T-helper 17 cell (primary cell): ENCODE measurements at places on chromosomes 11 and 22. TPM values are rescaled to one million over a fixed set of nuclear protein-coding genes. Genes with fewer than 3 reads are reported as not detected.

Gene FGF19
- total RNA-seq: not detected

DNA sequence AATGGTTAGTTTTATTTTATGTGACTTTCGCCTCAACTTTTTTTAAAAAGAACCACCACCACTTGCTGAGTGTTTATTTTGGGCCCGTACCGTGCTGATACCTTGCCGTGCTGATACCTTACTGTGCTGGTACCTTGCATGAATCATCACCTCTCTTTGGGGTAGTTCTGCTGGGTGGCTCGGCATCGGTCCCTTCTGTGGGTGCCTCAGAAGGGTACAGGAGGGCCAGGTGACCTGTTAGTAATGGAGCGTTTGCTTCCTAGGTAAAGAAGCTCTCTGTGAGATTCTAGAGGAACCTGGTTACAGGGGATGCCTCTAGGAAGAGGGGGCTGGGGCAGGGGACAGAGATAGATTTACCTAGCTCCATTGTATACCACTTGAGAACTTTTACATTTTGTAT is 17.1 kb downstream of the TOM1 start:
- H3K27ac ChIP-seq: no peak overlapping the region
- peaks cover 2% of the 10 kb centered on the region for H3K36me3 ChIP-seq
- no peak for DNase-seq
- peaks cover 30% of the 10 kb centered on the region for H3K4me1 ChIP-seq

GRCh38 chr11:15897211-15897960 is 459.0 kb downstream of the SOX6 start:
- DNase-seq: no peak
- no peak overlapping the region for H3K27ac ChIP-seq
- H3K27me3 ChIP-seq: peaks cover 11% of the 10 kb centered on the region
- H3K36me3 ChIP-seq: no peaks in the 10 kb centered on the region
- H3K4me1 ChIP-seq: no peaks in the 10 kb centered on the region

Gene POU2AF3
- not detected for total RNA-seq

GRCh38 chr11:77407613-77408012 is 66.3 kb downstream of the PAK1 start:
- H3K4me1 ChIP-seq: peaks cover 41% of the 10 kb centered on the region
- DNase-seq: no peak
- no peak overlapping the region for H3K27ac ChIP-seq
- H3K27me3 ChIP-seq: no peaks in the 10 kb centered on the region
- peaks cover 2% of the 10 kb centered on the region for H3K36me3 ChIP-seq

- H3K27me3 ChIP-seq: no peaks in the 10 kb centered on the region
- H3K4me1 ChIP-seq: peaks cover 19% of the 10 kb centered on the region
- DNase-seq: no peak
- peak overlapping the region; percentile 99 for H3K27ac ChIP-seq
- H3K4me3 ChIP-seq: peak overlapping the region; percentile 96
Measured at GRCh38 chr11:64268893-64269539, 15.4 kb downstream of the BAD start.

DNA sequence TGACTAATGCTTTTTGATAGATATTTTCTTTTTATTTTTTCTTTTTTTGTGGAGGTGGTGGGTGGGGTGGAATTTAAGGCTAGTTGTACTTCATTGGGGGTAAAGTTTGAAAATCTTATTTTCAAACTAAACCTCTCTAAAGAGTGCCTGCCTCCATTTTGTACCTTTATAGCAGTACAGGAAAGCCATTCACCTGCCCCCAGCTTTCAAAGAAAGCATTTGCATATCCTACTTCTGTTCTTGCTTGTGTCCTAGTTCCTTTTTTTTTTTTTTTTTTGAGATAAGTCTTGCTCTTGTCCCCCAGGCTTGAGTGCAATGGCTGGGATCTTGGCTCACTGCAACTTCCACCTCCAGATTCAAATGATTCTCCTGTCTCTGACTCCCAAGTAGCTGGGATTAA is 766.2 kb upstream of the LRRC4C start:
- no peaks in the 10 kb centered on the region for H3K36me3 ChIP-seq
- no peak for DNase-seq
- no peak overlapping the region for H3K27ac ChIP-seq
- H3K4me3 ChIP-seq: no peak overlapping the region

GRCh38 chr11:83569134-83569805 is 283.1 kb upstream of the CCDC90B start:
- H3K27ac ChIP-seq: no peak overlapping the region
- H3K4me1 ChIP-seq: no peaks in the 10 kb centered on the region
- H3K36me3 ChIP-seq: peaks cover 2% of the 10 kb centered on the region
- no peak for DNase-seq
- no peak overlapping the region for H3K4me3 ChIP-seq

- H3K4me3 ChIP-seq: no peak overlapping the region
- H3K27me3 ChIP-seq: no peaks in the 10 kb centered on the region
- DNase-seq: no peak
- H3K27ac ChIP-seq: peak overlapping the region; percentile 71
- H3K4me1 ChIP-seq: peaks cover 22% of the 10 kb centered on the region
Measured at GRCh38 chr22:19056951-19057401, 65.2 kb downstream of the DGCR2 start.

Gene OR10A2
- not detected for total RNA-seq

DNA sequence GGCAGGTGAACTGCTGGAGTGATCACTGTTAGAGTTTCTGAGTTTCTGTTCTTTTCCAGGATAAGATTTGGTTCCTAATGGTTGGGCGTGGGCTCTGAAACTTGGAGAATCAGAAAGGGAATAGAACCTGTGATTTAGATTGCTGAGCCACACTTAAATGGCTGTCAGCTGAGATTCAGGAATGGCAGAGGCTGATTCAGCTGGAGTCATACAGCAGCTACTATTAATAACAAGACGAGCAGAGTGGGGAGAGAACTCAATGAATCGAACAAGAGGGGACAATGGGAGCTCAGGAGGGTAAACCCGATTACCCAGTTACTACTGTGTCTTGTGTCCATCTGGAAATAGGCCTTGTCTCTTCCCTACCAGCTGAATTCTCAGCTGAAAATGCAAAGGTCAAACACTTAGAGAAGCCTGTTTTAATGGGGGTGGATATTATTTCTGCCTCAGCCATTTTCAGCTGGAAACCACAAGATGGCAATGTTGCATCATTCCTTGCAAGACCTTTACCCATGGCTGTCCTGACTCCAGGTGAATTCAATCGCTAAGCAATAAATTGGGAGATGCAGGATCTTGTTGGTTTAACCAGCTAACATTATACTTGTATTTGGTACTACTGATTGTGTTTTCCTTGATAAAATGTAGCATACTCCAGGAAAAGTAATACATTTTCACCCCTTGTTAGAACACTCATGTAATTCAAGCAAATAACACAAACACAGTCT is 104.5 kb upstream of the RAG2 start:
- H3K27me3 ChIP-seq: peaks cover 60% of the 10 kb centered on the region
- H3K36me3 ChIP-seq: no peaks in the 10 kb centered on the region
- H3K4me1 ChIP-seq: peaks cover 5% of the 10 kb centered on the region
- H3K27ac ChIP-seq: no peak overlapping the region
- no peak for DNase-seq
- H3K4me3 ChIP-seq: no peak overlapping the region

DNA sequence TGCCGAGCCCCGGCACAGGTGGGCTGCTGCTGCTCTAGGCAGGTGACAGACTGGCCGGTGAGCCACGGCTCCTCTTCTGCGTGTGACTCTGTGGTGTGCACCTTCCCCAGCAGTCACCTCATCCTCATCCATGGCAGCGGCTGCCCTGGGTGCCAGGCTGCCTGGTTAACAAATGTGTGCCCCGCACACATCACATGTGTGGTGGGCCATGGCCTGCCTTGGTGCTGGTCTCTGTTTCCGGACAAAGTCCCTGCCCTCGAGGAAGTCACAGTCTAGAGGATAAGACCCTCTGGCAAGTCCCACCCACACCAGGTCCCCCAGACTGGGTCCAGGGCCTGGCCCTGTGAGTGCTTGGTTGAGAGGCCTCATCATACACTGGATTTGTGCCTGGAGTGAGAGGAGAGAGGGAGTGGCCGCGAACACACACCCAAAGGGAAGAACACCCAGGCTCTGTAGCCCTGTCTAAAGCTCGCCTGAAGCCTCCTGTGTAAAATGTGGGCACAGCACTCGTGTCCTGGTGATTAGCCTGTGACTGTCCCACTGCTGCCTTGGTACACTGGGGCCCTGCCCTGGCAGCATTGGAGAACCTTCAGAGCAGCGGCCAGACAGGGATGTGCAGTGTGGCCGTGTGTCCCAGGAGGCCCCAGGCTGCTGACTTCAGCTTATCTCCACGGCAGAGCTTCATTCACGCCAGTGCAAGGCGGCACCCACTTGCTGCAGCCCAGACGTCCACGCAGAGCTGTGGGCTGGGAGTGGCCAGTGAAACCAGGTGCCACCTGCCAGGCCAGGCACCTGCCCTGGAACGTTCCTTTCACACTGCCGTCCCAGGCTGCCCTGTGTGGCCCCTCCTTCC is 269.9 kb downstream of the TBC1D22A start:
- H3K36me3 ChIP-seq: no peaks in the 10 kb centered on the region
- peaks cover 9% of the 10 kb centered on the region for H3K4me1 ChIP-seq
- DNase-seq: no peak
- H3K27me3 ChIP-seq: no peaks in the 10 kb centered on the region

Gene EWSR1
- 335 TPM for total RNA-seq

- H3K27me3 ChIP-seq: no peaks in the 10 kb centered on the region
- peaks cover 9% of the 10 kb centered on the region for H3K4me1 ChIP-seq
- no peak for DNase-seq
- H3K27ac ChIP-seq: peak overlapping the region; percentile 6
- peaks cover 8% of the 10 kb centered on the region for H3K36me3 ChIP-seq
- H3K4me3 ChIP-seq: no peak overlapping the region
Measured at GRCh38 chr11:47468598-47469214, 19.8 kb upstream of the RAPSN start.

- no peak overlapping the region for H3K4me3 ChIP-seq
- no peak overlapping the region for H3K27ac ChIP-seq
- no peak for DNase-seq
Measured at GRCh38 chr11:47308050-47308823, 38.3 kb downstream of the MADD start.

DNA sequence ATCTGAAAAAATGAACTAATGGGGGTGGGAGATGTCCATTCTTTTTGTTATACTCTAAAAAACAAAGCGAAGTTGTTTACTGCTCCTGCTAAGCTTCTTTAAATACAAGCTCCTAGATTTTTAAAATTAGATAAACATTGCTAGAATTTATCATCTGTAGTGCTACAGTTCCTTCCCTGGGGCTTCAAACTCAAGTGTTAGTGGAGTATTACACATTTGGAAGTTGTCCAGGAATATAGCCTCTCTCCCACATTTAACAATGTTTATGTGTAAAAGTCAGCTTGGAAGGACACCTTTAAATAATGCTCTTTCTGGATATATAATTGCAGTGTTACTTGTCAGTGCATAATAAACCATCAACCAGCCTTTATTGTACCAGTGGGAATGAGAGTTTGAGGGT is 155.5 kb downstream of the SPON1 start:
- H3K36me3 ChIP-seq: peaks cover 5% of the 10 kb centered on the region
- no peak overlapping the region for H3K27ac ChIP-seq
- DNase-seq: no peak
- peaks cover 9% of the 10 kb centered on the region for H3K4me1 ChIP-seq
- H3K27me3 ChIP-seq: no peaks in the 10 kb centered on the region
- no peak overlapping the region for H3K4me3 ChIP-seq

Gene HYOU1
- 162 TPM for total RNA-seq

Gene TRIM51
- 0.17 TPM for total RNA-seq

Gene OR51E2
- total RNA-seq: not detected

- no peaks in the 10 kb centered on the region for H3K36me3 ChIP-seq
- H3K27me3 ChIP-seq: peaks cover 16% of the 10 kb centered on the region
- no peaks in the 10 kb centered on the region for H3K4me1 ChIP-seq
- H3K4me3 ChIP-seq: no peak overlapping the region
- no peak overlapping the region for H3K27ac ChIP-seq
- no peak for DNase-seq
Measured at GRCh38 chr11:113022262-113022661, 61.0 kb downstream of the NCAM1 start.

- H3K27me3 ChIP-seq: peaks cover 27% of the 10 kb centered on the region
- no peak overlapping the region for H3K4me3 ChIP-seq
- DNase-seq: no peak
- no peaks in the 10 kb centered on the region for H3K4me1 ChIP-seq
Measured at GRCh38 chr11:78764946-78765345, 190.3 kb upstream of the NARS2 start.

Gene CRACR2B
- 1.0 TPM for total RNA-seq

GRCh38 chr11:61473370-61474012 is 35.1 kb upstream of the LRRC10B start:
- no peaks in the 10 kb centered on the region for H3K27me3 ChIP-seq
- no peak overlapping the region for H3K4me3 ChIP-seq
- H3K4me1 ChIP-seq: peaks cover 7% of the 10 kb centered on the region

DNA sequence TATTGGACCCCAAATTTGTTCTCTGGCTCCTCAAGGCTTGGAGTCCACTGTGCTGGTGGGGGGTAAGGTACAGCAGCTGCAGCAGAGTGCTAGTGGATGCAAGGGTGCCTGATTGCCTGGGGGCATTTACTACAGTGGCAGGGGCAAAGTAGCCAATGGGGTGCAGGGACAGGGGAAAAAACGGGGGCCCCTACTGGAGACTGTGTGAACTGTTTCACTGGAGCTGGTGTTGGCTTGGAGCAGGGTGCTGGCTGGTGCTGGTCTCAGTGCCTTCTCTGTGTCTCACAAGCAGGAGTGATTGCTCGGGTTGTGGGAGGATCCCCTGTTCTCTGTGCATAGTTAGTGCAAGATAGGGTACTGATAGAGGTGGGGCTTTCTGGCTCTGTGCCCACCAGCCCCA is 935.9 kb downstream of the JRKL start:
- H3K27ac ChIP-seq: no peak overlapping the region
- no peaks in the 10 kb centered on the region for H3K27me3 ChIP-seq
- H3K4me1 ChIP-seq: no peaks in the 10 kb centered on the region

- H3K36me3 ChIP-seq: no peaks in the 10 kb centered on the region
- H3K27ac ChIP-seq: no peak overlapping the region
- H3K27me3 ChIP-seq: peaks cover 14% of the 10 kb centered on the region
- no peak for DNase-seq
Measured at GRCh38 chr11:61754534-61755482, 2.4 kb downstream of the MYRF start.

DNA sequence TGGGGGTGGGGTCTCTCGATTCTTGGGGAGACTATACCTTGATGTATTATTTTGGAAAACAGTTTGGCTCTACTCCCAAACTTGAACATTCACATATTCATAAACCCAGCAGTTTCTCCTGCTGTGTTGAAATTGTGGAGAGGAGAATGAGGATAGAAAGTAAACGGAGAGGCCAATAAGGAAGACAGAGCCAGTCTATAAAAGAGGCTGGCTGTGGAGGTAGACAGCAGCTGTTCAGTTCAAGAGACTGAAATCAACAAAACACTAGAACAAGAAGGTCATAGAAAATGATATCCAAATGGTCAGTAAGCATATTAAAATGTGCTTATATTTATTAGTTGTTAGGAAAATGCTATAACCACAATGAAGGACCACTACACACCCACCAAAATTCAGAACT is 1.9 kb upstream of the MOGAT2 start:
- H3K27ac ChIP-seq: no peak overlapping the region
- peaks cover 20% of the 10 kb centered on the region for H3K27me3 ChIP-seq
- no peak overlapping the region for H3K4me3 ChIP-seq
- peaks cover 9% of the 10 kb centered on the region for H3K4me1 ChIP-seq
- DNase-seq: no peak

GRCh38 chr11:8679006-8679405 is 3.5 kb downstream of the TRIM66 start:
- H3K4me3 ChIP-seq: no peak overlapping the region
- no peaks in the 10 kb centered on the region for H3K27me3 ChIP-seq
- H3K4me1 ChIP-seq: peaks cover 12% of the 10 kb centered on the region
- DNase-seq: no peak
- H3K36me3 ChIP-seq: peaks cover 3% of the 10 kb centered on the region

Gene DRICH1
- total RNA-seq: 0.42 TPM

Gene PDGFB
- total RNA-seq: 2.8 TPM
